GM12878 (cell line): ENCODE measurements at places on chromosomes 6 and 20.

GRCh38 chr6:55176958-55177357, 2.6 kb downstream of the HCRTR2 start:
- no peak overlapping the region for H3K27ac ChIP-seq
- H3K36me3 ChIP-seq, result no peaks in the 10 kb centered on the region
- DNase-seq, result no peak
- no peak overlapping the region for H3K4me3 ChIP-seq
- H3K4me1 ChIP-seq, result no peaks in the 10 kb centered on the region
- no peaks in the 10 kb centered on the region for H3K27me3 ChIP-seq

DNA sequence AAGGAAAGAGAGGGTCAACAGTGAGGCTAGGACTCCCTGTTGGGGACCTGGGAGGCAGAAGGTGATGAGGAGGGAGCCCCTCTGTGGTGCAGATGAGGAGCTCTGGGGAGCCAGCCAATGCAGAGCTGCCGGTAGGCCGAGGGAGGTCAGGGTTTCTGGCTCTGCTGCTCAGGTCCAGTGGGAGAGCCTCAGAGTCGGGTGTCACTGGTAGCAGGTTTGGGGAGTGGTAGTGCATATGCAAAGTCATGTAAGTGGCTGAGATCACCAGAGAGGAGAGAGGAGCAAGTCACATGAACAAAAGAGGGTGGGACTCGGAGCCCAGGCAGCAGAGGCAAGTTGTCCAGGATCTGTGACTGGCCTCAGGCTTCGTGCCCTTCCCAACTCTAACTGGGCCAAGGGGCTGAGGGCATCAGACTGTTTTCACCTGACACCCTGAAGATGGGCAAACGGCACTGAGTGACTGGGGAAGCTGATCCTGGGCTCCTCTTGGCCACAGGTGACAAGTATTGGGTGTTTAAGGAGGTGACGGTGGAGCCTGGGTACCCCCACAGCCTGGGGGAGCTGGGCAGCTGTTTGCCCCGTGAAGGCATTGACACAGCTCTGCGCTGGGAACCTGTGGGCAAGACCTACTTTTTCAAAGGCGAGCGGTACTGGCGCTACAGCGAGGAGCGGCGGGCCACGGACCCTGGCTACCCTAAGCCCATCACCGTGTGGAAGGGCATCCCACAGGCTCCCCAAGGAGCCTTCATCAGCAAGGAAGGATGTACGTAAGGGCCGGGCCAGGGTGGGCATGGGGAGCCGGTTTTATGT, 6.6 kb downstream of the MMP24OS start:
- peaks cover 3% of the 10 kb centered on the region; the same call in 1 of the 2 replicates for H3K4me1 ChIP-seq
- no peak overlapping the region for H3K27ac ChIP-seq
- H3K36me3 ChIP-seq, result peaks cover 7% of the 10 kb centered on the region

- H3K4me1 ChIP-seq, result peaks cover 21% of the 10 kb centered on the region
- no peak overlapping the region for H3K27ac ChIP-seq
- H3K4me3 ChIP-seq, result no peak overlapping the region
- no peaks in the 10 kb centered on the region for H3K27me3 ChIP-seq
- no peak for DNase-seq
These were observed 16.8 kb downstream of the RALY start for GRCh38 chr20:34010405-34010931.

GRCh38 chr20:17732907-17733521, 33.2 kb downstream of the BANF2 start:
- H3K4me1 ChIP-seq, result no peaks in the 10 kb centered on the region
- no peaks in the 10 kb centered on the region for H3K36me3 ChIP-seq
- peaks cover 3% of the 10 kb centered on the region; the same call in 1 of the 2 replicates for H3K27me3 ChIP-seq
- no peak overlapping the region for H3K4me3 ChIP-seq
- no peak for DNase-seq

GRCh38 chr20:22586645-22587310, 2.4 kb upstream of the FOXA2 start:
- H3K27me3 ChIP-seq, result no peaks in the 10 kb centered on the region; the same call in 1 of the 2 replicates
- H3K4me1 ChIP-seq, result no peaks in the 10 kb centered on the region
- no peak for DNase-seq
- H3K27ac ChIP-seq, result no peak overlapping the region
- H3K36me3 ChIP-seq, result no peaks in the 10 kb centered on the region
- H3K4me3 ChIP-seq, result no peak overlapping the region

DNA sequence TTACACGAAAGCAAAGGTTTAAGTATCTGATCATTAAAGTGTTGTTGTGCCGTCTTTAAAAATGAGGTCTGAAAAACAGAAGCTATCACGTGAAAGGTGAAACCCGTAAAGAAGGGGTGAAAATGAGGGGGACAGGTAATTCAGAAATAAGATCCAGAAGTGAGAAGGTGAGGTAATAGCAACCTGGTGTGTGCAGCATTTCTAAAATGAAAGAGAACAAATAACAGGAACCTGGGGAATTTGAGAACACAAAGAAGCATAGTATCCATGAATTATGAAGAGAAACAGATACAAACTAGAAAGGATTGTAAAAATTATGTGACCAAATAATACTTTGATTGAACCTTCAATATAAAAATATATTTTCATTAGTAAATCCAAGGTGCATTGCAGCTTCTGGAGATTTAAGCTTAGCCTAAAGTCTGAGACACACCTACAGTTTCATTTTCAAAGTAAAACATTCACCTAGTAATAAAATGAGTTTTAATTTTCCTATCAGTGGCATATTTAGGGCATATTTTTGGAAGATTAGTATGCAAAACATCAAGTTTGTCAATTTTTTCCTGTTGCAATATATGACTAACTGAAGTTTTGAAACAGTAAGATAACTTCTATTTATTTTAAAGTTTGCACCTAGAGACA, 1.4 kb downstream of the HEY2 start:
- H3K36me3 ChIP-seq, result no peaks in the 10 kb centered on the region
- no peak overlapping the region for H3K27ac ChIP-seq
- no peak overlapping the region; the same call in 1 of the 2 replicates for H3K4me3 ChIP-seq

DNA sequence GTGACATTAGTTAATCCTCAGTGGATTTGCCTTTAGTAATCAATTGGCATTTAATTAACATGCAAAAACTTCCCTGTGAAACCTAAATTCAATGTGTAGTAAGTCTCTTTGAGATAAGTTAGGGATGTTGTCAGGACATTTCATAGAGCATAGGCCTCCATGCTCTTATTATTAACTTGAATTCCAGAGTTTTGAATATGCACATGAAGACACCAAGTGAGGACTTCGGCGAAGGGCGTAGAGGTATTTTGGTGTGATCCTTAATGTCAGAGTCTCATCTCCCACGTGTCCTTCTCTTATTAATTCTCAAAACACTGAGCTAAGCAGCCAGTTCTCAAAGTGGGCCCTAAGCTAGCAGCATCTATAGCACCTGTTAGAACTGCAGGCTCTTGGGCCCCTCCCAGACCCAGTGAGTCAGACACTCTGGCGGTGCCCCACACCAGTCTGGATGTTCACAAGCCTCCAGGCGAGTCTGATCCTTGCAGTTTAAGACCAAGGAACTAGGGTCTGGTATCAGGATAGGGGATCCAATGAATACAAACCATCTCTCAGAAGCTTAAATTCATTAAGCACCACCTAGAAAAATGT, 292.1 kb downstream of the QKI start:
- no peaks in the 10 kb centered on the region for H3K36me3 ChIP-seq
- H3K4me1 ChIP-seq, result peaks cover 95% of the 10 kb centered on the region
- H3K27ac ChIP-seq, result peak overlapping the region; percentile 68
- no peaks in the 10 kb centered on the region for H3K27me3 ChIP-seq

DNA sequence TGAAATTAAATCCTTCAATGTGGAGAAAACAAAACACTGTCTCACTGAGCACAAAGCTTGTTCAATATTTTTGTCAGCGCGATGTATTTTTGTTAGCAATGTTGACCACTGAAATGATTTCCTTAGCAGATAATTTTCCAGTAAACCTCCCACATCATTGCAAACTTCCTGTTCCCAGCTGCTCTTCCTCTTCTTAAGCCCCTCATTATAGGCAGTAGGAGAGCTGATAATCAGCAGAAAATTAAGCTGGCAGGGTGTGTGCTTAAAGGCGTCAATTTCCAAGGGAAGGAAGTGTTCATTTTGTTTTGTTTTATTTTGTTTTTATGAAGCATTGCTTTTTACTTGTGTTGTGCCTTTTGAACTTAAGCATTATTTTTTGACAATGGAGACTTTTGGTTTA, 29.1 kb upstream of the TMEM14A start:
- H3K27me3 ChIP-seq, result no peaks in the 10 kb centered on the region; the same call in 1 of the 2 replicates
- no peak overlapping the region for H3K4me3 ChIP-seq
- H3K27ac ChIP-seq, result no peak overlapping the region
- no peaks in the 10 kb centered on the region for H3K4me1 ChIP-seq

GRCh38 chr6:129598244-129599187, 111.5 kb downstream of the ARHGAP18 start:
- peak; percentile 76 for DNase-seq
- H3K4me3 ChIP-seq, result no peak overlapping the region
- H3K36me3 ChIP-seq, result peaks cover 3% of the 10 kb centered on the region; the same call in 1 of the 2 replicates
- H3K4me1 ChIP-seq, result peaks cover 11% of the 10 kb centered on the region
- peak overlapping the region; percentile 16 for H3K27ac ChIP-seq
- no peaks in the 10 kb centered on the region for H3K27me3 ChIP-seq

DNA sequence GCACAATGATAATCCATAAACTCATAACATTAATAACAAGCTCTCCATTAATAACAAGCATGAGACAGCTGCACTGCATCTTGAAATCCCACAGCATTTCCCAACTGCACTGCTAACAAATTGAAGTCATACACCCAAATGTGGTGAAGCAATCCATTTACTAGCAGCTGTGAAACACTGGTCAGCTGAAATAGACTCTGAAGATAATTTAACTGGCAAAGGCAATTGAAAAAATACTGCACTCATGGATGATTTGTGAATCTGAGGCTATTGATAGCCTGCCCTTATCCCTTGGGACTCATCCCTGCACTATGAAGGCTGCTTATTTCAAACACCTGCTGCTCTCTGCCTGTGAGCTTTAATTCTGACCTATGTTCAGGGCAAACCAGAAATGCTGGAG, 49.1 kb upstream of the PLCB1 start:
- H3K36me3 ChIP-seq, result no peaks in the 10 kb centered on the region
- H3K27ac ChIP-seq, result no peak overlapping the region
- H3K27me3 ChIP-seq, result no peaks in the 10 kb centered on the region
- no peak for DNase-seq

GRCh38 chr6:159110013-159110412, 59.2 kb upstream of the FNDC1 start:
- peaks cover 36% of the 10 kb centered on the region for H3K4me1 ChIP-seq
- no peak overlapping the region for H3K27ac ChIP-seq
- no peaks in the 10 kb centered on the region for H3K27me3 ChIP-seq
- no peak overlapping the region for H3K4me3 ChIP-seq

DNA sequence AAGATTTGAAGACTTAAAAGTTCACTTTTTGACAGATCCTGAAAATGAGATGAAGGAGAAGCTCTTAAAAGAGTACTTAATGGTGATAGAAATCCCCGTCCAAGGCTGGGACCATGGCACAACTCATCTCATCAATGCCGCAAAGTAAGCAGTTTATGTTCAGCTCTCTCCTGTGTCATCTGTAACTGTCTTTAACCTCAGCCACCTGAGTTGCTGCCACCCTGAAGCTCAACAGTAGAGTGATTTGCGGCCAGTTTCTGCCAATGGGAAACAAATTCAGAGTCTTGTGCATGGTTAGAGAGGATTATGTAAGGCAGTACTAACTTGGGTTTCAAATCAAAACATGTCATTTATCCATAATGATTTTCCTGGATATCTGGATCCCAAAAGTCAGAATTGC, 10.1 kb downstream of the TNFAIP3 start:
- peaks cover 50% of the 10 kb centered on the region for H3K36me3 ChIP-seq
- H3K4me3 ChIP-seq, result peak overlapping the region; percentile 56
- 0 out of 2 replicates have a peak overlapping the region, but pooled peaks have one; percentile 28 for H3K27ac ChIP-seq
- H3K4me1 ChIP-seq, result peaks cover 10% of the 10 kb centered on the region; the same call in 1 of the 2 replicates

GRCh38 chr20:15576411-15576810, 996.8 kb downstream of the KIF16B start:
- DNase-seq, result no peak
- no peaks in the 10 kb centered on the region for H3K4me1 ChIP-seq
- no peaks in the 10 kb centered on the region for H3K27me3 ChIP-seq
- H3K4me3 ChIP-seq, result no peak overlapping the region

DNA sequence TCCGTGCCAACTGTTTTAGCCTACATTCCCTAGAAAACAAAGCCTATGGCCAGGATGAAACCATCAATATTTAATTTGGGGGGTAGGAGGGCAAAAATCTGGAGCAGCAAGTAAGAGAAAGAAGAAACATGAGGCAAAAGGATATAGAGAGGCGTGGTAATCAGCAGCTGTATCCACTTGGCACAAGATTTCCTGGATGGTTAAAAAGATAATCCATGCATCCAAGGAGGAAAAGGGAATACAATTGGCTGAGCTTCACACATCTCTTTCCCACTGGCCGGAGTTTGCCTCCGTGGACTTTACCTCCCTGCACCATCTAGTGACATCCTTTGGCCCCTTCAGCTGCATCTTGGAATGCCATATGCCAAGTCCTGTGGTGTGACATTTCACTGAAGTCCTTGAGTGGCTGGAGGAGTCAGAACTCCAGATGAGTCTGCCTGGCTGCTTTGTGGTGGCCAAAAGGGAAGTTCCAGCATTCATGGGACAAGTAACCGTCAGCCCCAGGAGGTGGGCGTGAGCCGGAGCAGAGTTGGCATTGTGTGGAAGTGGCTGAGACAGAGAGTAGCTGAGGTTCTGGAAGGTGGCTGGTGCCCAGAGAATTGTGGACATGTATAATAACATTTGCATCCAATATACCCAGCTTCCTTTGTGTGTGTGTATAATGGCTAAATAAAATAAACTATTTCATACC, 13.7 kb upstream of the TMX4 start:
- no peak overlapping the region for H3K4me3 ChIP-seq
- no peaks in the 10 kb centered on the region for H3K4me1 ChIP-seq

- H3K36me3 ChIP-seq, result no peaks in the 10 kb centered on the region
- no peaks in the 10 kb centered on the region for H3K27me3 ChIP-seq
- DNase-seq, result no peak
- no peak overlapping the region for H3K4me3 ChIP-seq
- no peak overlapping the region for H3K27ac ChIP-seq
These were observed 127.8 kb upstream of the SLC22A23 start for GRCh38 chr6:3584606-3585005.

GRCh38 chr6:28343898-28344677, 5.7 kb upstream of the ZKSCAN3 start:
- no peak for DNase-seq
- H3K4me1 ChIP-seq, result no peaks in the 10 kb centered on the region
- H3K36me3 ChIP-seq, result no peaks in the 10 kb centered on the region
- no peaks in the 10 kb centered on the region for H3K27me3 ChIP-seq
- no peak overlapping the region for H3K4me3 ChIP-seq
- H3K27ac ChIP-seq, result no peak overlapping the region

DNA sequence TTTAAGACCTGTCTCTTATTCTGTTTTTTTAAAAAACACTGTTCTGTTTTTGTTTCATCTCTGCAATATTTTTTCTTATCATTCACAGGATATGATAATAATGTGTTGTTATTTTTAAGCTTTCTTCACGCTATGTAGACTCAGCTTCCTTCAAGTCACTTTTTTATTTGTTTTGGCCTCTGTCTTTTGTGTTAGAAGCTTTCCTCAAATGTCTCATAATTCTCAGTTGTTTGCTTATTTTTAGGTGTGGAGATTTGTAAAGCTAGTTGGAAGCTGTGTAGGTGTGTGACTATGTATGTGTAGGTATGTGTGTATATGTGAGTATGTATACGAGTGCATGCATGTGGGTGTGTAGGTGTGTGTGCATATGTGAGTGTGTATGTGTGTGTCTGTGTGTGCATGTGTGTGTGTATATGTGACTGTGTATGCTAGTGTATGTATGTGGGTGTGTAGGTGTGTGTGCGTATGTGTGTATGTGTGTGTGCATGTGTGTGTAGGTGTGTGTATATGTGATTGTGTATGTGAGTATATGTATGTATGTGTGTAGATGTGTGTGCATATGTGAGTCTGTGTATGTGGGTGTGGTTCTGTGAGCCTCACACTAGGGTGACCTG, 16.3 kb upstream of the VEGFA start:
- no peak for DNase-seq
- H3K4me1 ChIP-seq, result peaks cover 10% of the 10 kb centered on the region
- no peak overlapping the region for H3K27ac ChIP-seq
- H3K36me3 ChIP-seq, result no peaks in the 10 kb centered on the region
- no peak overlapping the region for H3K4me3 ChIP-seq
